GM06990 (cell line): ENCODE measurements at places on chromosomes 7 and 10.

GRCh38 chr7:50513166-50513871, 51.9 kb downstream of the DDC start:
- no peak for DNase-seq

DNA sequence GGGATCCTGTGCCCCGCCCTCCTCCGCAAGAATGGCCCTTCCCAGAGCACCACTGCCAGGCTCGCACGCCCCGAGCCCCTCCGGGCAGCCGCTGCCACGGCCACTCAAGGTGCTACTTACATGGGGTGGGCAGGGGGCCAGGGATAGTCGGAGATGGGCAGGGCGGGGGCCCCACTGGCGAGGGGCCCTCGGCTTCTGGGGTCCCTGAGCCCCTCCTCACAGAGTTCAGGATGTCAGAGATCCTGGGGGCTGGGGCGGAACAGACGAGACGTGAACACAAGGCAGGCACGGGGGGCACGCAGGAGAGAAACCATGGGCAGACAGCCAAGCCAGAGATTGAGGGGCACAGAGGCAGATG, 25.6 kb downstream of the YKT6 start:
- no peak for DNase-seq

- no peak for DNase-seq
These were observed 179.7 kb downstream of the HGF start for GRCh38 chr7:81590131-81590530.

DNA sequence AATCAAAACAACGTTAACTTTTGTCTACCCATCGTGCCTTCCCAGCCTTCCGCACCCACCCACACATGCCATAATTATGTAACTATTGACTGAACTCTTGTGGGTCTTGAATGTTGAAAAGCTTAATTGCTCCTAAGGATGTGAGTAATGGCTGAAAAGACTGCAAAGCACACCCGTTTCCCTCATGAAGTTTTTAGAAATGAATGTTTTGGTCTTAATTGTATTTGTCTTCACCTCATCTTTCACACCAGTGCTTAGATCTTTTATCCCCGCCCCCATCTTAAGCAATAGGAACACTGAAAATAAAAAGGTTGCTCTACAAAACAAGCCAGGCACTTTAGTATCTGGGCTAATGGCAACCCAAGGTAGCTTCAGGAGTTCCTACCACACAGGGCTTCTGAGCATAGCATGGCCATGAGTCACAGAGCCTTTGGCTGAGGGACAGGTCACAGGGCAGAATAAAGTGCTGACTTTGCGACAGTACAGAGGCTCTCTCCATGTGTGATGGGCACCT, 690.5 kb downstream of the PARD3 start:
- DNase-seq: no peak

- no peak for DNase-seq
These were observed 16.0 kb downstream of the GIMAP5 start for GRCh38 chr7:150753239-150753638.

GRCh38 chr7:69550991-69551390, 47.3 kb upstream of the AUTS2 start:
- no peak for DNase-seq

DNA sequence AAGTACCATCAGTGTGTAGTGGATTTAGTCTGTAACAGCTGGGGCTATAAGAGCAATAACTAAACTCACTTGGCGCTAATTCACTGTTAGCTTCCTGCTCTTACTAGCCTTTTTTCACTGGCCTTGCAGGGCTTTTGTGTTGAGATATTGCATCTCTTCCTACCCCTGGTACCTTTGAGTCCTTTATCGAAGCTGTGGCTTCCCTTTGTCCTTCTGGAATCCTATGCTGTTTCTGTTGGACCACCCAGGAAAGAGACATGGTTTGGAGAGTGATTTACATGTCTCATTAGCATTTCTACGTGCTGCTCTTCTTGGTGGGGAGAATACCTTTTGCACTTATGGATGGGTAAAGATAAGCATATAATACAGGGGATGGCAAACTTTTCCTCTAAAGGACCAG, 103.8 kb downstream of the MLLT10 start:
- DNase-seq: no peak
